CD4-positive, alpha-beta T cell treated with Interleukin-6 at 100 ng/mL for 8 hours (primary cell): ENCODE measurements at places on chromosomes 7 and 10.

GRCh38 chr10:76428551-76429367, 997.3 kb downstream of the LRMDA start:
- no peak for DNase-seq

GRCh38 chr7:91657483-91658071, 222.9 kb downstream of the MTERF1 start:
- no peak for DNase-seq

DNA sequence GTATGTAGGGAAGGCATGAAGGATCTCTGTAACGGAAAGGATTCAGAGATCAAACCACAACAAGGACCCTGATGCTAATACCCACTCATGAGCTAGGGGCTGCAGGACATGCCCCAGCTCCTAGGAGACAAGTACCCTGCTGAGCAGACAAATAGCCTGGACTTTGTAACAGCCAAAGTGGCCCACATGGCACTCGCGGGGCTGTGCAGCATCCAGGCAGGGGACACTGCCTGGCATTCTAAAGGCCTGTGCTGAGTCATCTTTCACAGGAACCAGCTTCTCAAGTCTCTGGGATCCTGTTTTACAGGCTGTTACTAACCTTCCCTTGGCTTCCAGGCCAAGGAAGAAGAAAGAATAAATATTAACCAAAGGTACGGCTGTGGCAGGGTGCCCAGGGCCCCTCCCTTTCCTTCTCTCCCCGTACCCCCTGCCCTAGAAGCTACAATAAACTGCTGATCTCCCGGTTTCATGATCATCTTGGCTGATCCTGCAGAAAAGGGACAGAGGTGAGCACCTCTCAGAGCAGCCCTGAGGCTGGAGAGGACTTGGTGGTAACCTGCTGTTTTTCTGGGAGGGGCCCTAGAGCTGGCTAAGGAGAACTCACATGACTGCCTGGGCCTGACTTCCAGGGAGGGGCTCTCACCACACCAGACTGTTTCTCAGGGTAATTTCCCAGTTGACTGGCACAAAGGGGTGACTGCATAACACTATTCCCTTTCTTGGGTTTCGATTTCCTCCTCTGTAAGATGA, 4.2 kb upstream of the RPEL1 start:
- no peak for DNase-seq

GRCh38 chr7:40866601-40867000, 731.8 kb downstream of the SUGCT start:
- DNase-seq: no peak
